H9 (cell line): ENCODE measurements at places on chromosomes 5 and 9.

GRCh38 chr5:78765756-78766411 lies 117.3 kb upstream of the LHFPL2 start:
- no peak for DNase-seq

- no peak for DNase-seq
Observed at GRCh38 chr5:175736652-175737051, 78.8 kb downstream of the HRH2 start.

- no peak for DNase-seq
Observed at GRCh38 chr9:72905514-72906480, 47.1 kb downstream of the ALDH1A1 start.

DNA sequence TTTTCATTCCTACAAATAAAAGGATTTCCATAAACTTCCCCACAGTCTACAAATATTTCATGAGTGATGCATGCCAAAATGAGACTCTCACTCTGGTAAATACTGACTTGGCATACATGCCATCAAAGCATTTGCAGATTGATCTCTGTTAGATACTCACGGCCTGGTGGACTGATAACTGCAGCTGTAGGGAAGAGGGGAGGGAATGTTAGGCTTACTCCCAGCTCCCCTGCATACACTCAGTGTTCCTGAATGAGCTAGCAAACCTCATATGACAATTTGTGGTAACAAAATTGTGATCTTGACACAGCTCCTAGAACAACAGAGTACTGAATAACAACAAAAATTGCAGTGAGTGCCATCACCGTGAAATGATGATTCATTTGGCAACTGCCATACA lies 435.3 kb downstream of the NR2F1-AS1 start:
- no peak for DNase-seq

DNA sequence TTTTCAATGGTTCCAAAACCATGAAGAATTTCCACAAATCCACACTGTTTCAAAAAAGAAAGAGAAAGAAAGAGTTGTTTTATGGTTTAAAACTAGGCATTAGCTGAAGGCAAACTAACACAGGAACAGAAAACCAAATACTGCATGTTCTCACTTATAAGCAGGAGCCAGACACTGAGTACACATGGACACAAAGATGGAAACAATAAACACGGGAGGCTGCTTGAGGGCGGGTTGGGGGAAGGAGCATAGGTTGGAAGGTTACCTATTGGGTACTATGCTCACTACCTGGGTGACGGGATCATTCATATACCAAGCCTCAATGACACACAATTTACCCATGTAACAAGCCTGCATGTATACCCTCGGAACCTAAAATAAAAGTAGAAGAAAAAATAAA lies 45.0 kb downstream of the SEMA6A start:
- no peak for DNase-seq

DNA sequence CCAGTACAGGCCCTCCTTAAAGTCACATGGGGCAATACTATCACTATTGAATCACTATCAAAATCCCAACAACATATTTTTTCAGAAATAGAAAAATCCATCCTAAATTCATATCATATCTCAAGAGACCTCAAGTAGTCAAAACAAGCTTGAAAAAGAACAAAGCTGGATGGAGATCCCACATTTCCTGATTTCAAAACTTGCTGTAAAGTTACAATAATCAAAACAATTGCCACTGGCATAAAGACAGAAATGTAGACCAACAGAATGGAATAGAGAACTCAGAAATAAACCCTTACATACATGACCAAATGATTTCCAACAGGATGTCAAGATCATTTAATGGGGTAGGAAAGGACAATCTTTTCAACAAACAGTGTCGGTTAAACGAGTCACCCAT lies 41.3 kb upstream of the CDKN2AIPNL start:
- no peak for DNase-seq

DNA sequence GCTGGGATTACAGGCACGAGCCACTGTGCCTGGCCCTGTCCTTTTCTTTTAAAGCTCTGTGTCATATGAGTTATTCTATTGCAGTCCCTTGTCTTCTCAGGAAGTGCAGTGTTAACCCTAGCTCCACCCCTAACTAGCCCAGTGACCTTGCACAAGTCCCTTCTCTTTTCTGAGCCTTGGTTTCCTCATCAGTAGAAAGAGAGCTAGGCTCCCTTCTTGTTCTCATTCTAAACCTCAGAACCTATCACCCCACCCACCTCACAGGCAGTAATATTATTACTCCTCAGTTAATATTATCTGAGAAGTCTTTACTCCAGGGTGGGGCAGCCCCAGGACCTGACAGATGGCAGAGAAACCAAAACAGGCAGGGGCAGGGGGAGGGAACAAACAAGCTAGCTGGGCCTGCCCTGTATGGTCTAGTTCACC lies 7.2 kb downstream of the CYFIP2 start:
- no peak for DNase-seq

DNA sequence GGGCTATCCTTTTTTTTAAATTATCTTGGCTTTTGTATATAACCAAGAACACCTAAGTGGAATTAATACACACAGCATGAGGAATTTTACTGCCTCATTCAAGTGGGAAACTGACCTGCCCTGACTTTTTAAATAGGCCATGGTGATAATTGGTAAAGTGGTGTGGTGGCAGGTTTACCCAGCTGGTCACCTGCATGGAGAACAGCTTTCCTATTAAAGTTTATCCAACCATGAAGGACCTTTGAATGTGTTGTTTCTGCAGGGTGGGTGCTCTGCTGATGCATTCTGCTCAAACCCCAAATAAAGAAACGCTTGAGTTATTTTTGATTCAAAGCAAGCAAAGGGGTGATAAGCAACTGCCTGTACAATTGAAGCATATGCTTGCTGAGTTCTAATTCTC lies 261.0 kb upstream of the GRIN3A start:
- DNase-seq, result no peak

- DNase-seq, result no peak
Observed at GRCh38 chr5:87156631-87157030, 111.1 kb upstream of the RASA1 start.

DNA sequence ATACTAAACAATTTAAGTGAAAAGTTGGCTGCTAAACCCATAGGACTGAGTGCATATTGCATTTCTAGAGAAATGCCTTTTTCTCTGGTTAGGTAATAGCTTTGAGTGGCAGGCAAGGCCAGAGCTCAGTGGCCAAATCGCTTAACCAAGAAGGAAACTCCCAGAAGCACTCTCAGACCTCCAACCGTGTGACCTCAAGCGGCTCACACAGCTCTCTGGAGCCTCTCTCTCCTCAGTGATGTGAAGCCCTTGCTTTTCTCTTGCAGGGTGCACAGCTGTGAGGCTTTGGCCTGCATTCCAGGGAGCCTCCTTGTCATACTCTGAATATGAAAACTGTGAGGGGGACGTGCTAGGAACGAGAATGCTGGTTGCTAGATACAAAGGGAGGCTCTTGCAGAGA lies 106.7 kb downstream of the INSYN2B start:
- DNase-seq, result no peak

DNA sequence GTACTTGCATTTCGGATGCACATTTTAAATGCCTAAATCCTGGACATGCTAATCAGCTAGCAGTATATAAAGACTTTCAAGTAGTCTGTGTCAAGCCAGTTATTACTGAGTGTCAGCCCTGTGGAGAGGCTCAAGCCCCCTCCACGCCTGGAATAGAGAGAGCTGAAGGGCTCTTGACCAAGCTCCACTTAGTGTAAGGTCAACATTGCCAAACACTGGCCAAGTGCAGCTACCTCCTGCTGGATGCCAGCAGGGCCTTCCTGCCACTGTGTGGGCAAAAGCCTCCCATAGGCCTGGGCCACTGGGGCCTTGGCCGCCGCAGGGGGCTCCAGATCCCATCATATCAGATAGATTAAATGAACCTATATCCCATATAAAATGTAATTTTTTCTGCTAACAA lies 239.4 kb upstream of the PANK3 start:
- DNase-seq, result no peak

DNA sequence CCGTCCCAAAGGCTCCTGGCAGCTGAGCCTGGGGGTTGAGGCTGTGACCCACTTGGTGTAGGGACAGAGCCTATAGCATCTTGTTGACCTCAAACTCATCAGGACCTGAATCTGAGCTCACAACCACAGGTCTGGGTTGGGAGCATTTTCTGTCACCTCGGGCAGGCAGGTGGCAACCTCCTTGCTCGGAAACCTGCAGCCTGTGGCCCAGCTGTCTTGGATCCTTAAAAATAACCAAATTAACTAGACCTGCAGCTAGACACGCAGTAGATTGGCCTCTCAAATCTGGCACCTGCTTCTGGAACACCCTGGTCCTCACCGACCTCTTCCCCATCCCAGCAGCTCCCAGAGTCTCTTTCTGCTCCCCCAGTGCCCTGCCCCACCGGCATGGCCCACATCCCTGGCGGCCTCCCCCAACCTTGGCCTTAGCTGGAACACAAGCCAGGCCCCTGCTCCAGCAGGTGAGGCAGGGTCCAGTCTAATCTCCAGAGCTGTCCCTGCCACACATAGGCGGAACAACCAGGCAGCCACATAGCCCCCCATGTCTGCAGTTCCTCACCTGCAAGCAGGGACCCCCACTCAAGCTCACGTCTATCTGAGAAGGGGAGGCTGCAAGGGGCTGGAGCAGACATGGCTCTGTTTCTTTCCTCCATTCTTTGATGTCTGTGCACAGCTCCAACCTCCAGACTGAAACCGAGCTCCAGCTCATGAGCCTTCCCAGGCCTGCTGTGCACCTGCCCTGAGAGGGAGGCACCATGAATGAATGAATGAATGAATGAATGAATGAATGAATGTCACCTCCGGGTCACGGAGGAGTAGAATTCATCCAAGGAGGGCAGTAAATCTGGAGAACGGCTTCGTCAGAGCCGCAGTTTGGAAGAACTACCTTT lies 28.3 kb downstream of the PAEP start:
- DNase-seq, result no peak

DNA sequence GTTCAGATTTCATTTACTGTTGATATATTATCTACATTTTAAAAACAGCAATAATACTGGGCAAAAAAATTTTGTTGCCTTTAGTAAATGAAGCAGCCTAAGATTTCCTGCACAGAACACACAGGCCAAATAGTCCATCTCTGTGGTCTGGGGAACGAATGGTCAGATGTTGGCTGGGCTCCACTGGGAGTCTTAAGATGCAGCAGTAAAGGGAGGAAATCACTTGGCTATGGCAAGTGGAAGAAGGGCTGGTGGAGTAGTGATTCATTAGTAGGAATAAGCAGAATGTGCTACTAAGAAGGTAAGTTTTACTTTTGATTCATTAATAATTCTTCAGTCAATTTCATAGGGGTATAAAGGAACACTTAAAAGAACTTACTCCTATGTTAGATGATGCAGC lies 91.1 kb upstream of the ARRDC3 start:
- no peak for DNase-seq

DNA sequence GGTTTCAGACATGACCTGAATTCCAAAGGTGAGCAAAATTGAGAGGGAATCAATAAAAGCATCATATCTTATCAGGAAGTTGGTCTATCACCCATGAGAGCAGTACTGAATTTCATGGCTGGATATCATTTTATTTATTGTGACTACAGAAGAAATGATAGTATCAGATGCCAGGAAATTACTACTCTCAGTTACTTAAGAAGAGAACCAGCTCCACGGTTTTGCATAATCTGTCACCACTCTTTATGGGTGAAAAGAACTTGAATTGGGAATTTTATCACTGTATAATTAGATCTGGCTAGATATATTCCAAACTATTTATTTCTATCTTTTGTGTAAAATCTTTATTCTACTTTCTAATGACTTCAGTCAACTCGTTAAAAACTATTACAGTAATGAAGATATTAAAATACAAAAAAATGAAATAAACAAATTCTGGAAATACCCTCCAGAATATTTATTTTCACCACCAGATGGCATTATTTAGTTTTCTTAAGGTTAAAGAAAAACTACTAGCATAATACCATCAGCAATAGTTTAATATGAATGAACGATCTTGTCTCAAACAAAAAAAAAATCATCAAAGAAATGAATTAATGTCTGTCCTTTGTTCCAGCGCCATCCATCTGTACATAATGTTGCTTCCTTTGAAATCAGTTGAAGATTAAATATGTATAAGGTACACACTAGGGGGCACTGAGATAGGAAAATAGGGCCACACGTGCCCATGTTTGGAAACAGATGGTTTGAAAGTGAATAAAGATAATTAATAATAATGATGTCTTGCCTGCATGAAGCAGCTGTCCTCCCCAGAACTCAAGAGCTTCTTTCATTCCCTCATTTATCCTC lies 84.7 kb upstream of the SLCO6A1 start:
- no peak for DNase-seq

GRCh38 chr9:134396258-134396742 lies 70.0 kb downstream of the RXRA start:
- no peak for DNase-seq

GRCh38 chr5:134877159-134877558 lies 3.0 kb downstream of the TXNDC15 start:
- no peak for DNase-seq
